Activated T-helper 1 cell treated with anti-CD3 and anti-CD28 coated beads, Interleukin-2, amount 50 U/mL, for 16 hours (primary cell): ENCODE measurements at places on chromosomes 2 and 18.

GRCh38 chr2:203126996-203127395 is 111.8 kb upstream of the CYP20A1 start:
- no peak for DNase-seq

- DNase-seq: no peak
These were observed 399.7 kb upstream of the ID2 start for GRCh38 chr2:8281950-8282857.

GRCh38 chr2:126048719-126049118 is 607.2 kb upstream of the GYPC start:
- DNase-seq: no peak

- no peak for DNase-seq
These were observed 61.7 kb downstream of the KCNS3 start for GRCh38 chr2:17940091-17940630.

GRCh38 chr18:79607361-79607952 is 72.1 kb upstream of the CTDP1 start:
- DNase-seq: no peak

DNA sequence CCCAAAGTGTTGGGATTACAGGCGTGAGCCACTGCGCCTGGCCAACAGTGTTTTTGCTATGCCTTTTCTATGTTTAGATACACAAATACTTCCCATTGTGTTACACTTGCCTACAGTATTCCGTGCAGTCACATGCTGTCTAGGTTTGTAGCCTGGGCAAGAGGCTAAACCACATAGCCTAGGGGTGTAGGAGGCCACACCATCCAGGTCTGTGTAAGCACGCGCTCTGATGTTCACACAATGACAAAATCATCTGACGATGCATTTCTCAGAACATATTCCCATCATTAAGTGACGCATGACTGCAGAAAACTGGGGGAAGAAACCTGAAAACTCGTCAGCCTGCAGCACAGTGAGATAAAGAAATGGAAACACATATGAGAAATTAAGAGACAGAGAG is 46.1 kb upstream of the TWIST2 start:
- no peak for DNase-seq

DNA sequence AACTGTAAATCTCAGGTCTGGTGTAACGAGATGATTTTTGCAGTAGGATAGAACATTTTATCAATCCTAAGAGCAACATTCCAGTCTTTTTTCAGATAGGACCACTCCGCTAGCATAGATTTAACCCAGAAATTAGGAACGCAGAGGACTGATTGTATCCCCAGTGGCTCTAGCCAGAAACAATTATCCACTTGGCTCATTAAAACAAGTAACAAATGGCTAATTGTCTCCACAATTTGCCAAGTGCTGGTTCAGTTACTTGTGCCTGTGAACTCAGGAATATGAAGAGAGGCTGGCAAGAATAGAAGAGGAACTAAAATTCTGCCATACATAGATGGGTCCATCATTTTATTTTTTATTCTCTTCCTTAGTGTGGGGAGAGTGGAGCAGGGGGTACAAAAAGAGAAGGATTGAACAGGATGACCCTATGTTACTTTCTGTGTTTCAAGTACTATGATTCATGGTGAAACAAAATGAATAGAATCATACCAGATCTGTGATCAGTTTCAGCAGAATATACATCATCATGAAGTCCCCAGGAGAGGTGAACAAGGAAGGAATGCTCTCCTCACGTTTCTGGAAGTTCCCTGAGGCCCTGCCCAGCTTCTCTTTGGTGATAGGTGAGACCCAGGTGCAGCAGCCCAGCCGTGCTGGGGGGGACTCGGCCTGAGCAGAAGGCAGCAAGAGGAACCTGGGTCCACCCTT is 121.6 kb downstream of the ARL4C start:
- DNase-seq: no peak

GRCh38 chr2:37833423-37833822 is 91.7 kb upstream of the RMDN2 start:
- DNase-seq: no peak

- DNase-seq: no peak
These were observed 62.3 kb upstream of the SPAG16 start for GRCh38 chr2:213221957-213222356.

GRCh38 chr2:238847419-238847801 is 475 bp upstream of the TWIST2 start:
- no peak for DNase-seq

DNA sequence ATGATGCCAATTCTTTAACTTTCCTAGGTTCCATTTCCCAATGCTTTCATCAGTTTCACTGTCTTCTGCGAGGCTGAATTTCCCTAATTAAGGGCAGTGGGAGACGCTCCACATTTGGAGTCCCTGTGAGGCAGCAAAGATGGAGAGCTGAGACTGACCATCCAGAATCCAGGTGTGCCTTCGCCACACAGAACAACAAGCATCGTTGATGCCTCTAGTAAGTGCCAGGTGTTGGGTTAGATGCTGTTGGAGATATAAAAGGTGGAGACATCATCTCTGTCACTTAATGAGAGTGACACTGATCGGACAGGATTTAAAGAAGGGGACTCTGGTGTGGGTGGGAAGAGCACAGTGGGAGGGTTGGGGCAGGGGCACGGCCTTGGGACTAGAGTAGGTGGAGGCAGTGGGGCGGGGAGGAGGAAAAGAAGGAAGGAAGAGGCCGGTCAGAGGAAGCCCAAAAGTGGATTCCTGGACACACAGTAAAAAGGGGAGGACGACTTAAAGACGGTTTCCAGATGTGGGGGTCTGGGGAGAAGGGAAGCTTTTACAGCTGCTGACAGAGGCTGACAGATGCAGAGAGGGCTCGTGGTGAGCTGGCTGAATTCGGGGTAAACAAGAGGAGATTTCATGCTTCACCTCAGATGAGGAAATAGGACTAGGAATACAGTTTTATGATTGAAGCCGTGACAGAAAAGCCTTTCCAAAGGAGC is 113.0 kb downstream of the BCL2 start:
- DNase-seq: no peak

DNA sequence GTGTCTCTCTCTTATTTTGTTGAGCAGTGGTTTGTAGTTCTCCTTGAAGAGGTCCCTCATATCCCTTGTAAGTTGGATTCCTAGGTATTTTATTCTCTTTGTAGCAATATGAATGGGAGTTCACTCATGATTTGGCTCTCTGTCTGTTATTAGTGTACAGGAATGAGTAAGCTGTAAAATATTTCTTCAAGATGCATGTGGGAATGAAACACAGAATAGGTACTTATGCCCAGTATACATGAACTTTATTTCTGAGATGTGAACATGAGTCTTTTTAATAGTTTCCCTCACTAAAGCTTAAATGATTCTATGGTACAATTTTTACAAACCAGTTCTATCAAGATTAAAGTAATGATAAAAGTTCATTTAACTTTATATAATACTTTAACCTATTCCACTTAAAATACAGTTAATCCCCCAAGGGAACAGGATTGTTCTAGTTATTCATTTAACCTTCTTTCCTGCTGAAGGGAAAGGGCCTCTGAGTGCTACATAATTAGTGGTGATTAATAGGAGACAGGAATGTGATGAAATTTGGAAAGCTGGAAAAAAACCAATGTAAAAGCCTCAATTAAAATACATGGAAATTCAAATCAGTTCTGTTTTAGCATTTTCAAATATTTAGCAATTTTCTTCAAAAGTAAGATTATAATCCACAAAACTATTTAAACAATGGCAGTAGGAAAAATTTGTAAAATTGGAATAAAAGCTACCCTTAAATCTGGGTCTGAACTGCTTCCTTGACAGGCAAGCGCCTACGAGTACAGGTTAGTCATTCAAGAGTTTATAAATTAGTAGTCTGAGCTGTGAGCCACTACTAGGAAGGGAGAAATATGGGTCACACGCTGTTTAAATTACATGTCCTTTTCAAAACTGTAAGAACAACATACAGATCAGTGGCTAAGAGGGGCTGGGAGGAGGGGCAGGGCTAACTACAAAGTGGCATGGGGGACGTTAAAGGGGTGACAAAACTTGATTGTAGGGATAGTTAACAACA is 28.9 kb downstream of the SPIRE1 start:
- DNase-seq: no peak

- no peak for DNase-seq
These were observed 144.9 kb downstream of the ACTR3 start for GRCh38 chr2:114034742-114035141.

GRCh38 chr2:72984172-72984671 is 66.9 kb downstream of the EMX1 start:
- DNase-seq: no peak

- DNase-seq: no peak
These were observed 61.0 kb upstream of the TGIF1 start for GRCh38 chr18:3388980-3389379.

DNA sequence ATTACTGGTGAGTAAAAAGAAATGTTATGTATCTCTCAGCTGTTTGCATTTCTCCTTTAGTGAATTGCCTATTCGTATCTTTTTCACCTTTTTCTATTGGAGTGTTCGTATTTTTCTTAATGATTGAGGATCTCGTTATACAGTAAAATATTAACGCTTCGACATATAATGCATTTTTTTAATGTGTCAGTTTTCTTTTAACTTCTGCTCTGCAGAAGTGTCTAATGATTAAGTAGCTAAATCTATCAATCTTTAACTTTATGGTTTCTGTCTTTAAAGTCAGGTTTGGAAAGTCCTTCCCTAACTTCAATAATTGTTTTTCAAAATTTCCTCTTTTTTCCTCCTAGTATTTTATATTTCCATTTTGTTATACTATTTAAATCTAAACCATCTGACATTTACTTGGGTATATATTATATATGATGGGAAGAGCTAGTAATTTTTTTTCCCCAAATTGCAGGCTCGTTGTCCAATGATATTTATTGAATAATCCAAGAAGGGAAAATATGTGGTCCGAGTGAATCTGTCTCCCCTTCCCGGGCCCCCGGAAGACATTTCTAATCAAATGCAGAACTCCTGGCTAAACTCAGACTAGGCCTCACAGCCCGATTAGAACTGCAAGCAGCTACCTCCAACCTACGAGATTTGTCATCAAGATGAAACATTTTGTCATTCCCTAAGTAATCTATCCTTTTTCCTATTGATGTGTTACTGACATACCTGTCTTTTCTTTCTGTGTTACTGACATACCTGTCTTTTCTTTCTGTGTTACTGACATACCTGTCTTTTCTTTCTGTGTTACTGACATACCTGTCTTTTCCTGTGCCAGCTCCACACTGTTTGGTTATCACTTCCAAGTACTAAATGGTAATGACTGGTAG is 17.2 kb downstream of the PCBP1 start:
- no peak for DNase-seq

DNA sequence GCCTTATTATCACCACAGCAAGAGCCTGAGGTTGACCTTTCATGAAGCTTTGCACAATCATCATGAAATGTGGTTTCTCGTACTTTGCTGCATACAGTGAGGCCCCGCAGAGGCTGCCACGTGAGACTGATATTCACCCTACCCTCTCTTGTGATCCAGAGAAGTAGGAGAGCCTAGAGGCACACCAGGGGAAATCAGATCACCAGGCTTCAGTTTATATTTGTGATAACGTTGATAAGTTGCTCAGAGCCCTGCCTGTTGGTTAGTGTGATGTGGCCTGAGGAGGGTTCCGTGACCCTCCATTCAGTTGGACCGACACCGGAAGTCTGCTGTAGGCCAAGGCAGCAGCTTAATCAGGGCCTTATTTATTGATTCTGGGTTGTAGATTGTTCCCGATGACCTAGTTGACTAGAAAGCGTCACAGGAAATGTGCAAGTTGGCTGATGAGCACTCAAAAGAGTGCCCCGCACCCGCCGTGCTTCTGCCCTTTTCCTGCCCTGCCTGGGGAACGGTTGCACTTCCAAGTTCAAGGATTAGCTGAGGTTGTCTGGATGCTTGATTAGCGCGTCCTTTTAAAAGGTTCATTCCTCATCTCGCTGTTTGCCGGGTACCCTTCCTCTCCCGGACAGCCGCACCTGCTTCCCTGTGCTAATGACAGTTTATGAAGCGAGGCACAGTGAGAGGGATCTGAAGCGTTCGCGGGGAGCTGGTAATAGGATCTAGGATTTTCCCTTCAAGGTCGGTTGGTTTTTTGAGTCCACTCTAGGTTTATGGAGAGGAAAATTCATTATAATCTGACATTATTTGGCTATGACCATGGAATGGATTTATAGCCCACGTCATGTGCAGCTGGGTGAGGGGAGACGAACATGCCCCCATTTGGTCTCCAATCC is 146.4 kb downstream of the SH3RF3 start:
- DNase-seq: no peak

DNA sequence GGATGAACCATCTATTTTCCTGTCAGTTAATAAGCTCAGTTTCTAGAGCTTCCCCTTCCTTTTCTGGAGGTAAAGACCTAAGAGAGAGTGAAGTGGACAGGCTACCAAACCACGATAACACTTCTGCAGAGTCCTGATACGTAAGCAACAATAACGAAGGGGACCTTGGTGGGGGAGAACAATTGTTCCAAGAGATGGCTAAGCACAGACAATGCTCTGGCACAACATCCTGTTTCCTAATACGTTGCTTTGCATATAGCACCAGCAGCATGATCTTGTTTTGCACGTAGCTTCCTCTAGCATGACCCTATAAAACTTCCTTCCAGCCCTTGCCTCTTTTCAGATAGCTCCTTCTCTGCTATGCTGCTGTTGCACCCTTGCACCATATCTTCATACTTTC is 247.3 kb downstream of the RAD51AP2 start:
- no peak for DNase-seq

DNA sequence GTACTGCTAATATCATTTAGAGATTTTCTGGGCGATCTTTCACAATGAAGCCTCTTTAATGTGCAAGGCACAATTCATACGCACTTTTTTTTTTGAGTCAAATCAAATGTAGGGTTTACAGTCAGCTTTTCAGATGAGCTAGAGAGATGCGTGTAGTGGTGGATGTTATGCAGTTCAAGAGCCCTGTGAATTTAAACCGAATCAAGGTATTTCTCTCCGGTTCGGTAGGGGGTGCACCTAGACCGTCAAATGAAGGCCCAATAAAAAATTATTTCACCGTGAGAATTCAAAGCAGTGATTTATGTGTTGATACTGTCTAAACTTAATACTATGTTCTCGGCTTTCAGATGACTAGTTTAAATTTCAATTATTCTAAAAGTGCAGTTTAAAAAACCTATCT is 1.1 kb downstream of the PTH2R start:
- DNase-seq: no peak

DNA sequence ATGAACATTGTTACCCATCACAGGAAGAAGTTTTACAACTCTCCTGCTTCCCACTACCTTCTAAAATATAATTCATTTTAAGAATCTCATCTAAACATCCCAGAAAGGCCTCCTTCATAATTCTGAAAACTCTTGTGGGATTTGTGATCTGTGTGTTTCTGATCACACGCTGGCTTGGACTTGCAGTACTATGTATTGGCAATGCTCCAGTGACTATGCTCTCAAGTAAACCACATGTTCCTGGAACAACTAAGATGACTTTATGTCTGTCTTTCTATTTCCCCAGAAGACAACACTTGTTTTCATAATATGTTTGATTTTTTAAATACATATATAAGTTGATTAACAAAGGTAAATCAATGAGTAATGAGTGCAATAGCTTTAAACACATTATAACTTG is 376.6 kb upstream of the NETO1 start:
- DNase-seq: no peak

- DNase-seq: no peak
These were observed 6.2 kb upstream of the MTCL1 start for GRCh38 chr18:8699126-8699525.

GRCh38 chr2:3263487-3263886 is 114.1 kb downstream of the EIPR1 start:
- DNase-seq: no peak

GRCh38 chr2:241980193-241980592 is 110.7 kb downstream of the RTP5 start:
- no peak for DNase-seq

GRCh38 chr2:178213991-178214390 is 19.7 kb downstream of the OSBPL6 start:
- no peak for DNase-seq

GRCh38 chr2:191715471-191715870 is 37.5 kb downstream of the NABP1 start:
- no peak for DNase-seq

GRCh38 chr2:55914786-55915185 is 8.8 kb downstream of the EFEMP1 start:
- DNase-seq: no peak
